ENCODE measurements at places on chromosomes 5 and 9.
A peak's percentile ranks its signal among the peaks of the same experiment; 100 is the strongest.

- ATAC-seq, result no peak
Observed at GRCh38 chr9:134504106-134504385, 137.6 kb upstream of the COL5A1 start.

DNA sequence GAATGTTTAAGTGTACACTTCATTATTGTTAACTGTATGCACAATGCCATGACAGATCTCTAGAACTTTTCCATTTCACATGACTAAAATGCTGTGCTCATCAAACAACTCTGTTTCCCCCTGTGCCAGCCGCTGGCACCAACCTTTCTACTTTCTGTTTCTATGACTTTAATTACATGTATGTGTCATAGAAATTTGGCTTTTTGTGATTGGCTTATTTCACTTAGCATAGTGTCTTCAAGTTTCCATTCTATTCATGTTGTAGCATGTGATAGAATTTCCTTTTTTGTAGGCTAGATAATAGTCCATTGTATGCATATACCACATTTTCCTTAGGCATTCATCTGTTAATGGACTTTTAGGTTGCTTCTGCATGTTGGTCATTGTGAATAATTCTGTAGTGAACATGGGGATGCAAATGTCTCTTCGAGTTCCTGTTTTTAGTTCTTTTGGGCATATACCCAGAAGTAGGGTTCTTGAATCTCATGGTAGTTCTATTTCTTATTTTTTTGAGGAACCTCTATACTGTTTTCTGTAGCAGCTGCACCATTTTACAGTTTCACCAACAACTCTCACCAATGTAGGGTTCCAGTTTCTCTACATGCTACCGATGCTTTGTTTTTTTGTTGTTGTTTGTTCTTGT is 184.4 kb upstream of the DMRT1 start:
- peak; percentile 73 for ATAC-seq

DNA sequence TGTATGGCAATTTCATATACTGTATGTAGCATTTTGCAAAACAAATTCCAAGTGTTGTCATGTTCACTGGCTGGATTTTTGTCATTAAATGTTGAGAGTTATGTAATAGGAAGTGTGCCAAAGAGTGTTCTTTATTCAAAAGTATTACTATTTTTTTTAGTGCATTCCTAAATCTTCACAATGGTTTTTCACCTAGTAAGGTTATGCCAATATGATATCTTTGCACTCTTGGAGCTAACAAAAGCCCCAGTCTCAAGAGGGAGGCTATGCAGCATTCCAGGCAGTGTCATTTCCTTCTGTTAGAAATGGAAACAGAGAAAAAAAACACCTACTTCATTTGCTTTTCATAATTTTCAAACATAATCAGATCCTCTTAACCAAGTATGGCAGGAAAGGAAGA is 5.1 kb upstream of the SSBP2 start:
- no peak for ATAC-seq

DNA sequence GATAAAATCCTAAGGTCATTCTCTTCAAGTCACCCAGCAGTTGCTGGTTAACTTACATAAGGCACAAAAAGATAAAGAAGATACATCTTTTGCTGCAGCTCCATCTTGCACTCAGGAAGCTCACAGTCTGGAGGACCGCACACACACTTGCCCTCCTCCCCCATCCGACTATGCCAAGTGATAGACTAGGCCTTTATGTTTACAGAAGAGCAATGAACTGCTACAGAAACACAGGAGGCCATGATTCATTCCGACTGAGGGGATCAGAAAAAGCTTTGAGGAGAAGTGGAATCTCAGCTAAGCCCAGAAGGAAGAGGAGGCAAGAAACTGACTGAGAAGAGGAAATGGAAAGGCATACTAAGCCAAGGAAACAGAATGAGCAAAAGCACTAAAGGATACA is 17.4 kb downstream of the NRG2 start:
- ATAC-seq, result no peak

DNA sequence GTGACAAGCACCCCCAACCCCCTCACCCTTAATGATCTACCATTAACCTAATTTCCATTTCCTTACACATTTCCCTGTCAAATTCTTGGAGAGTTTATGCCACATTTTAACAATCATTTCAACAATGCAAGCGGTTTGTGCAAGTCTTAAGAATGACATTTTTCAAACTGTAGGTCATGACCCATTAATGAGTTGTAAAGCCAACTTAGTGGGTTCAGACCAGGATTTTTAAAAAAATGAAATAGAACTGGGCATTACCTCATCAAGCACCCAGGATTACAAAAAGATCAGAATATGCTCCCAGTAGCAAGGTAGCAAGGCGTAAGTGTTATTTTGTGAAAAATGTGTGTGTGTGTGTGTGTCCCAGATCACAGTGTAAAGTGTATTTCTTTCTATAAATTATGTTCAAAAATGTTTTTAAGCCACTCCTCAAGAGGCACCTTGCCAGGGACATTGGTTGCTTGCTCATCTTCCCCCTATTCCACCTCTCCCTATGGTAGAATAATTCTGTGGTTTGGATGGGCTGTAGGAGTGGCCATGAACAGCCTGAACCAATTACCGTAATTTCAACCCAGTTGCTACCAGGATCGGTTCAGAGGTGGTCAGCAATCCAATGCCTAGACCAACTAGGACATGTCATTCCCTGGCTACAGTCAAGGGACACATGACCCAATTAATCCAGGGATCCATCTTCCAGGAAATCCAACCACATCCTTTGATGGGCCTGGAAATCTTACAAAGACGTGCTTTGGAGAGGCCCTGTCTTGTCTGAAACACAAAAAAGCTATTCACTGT is 14.4 kb upstream of the TGFBR1 start:
- ATAC-seq, result no peak

GRCh38 chr9:120711841-120712538 is 2.3 kb downstream of the MEGF9 start:
- no peak for ATAC-seq

GRCh38 chr5:52684051-52684450 is 103.7 kb upstream of the ITGA1 start:
- no peak for ATAC-seq

GRCh38 chr9:87069690-87070089 is 122.4 kb upstream of the GAS1 start:
- no peak for ATAC-seq

GRCh38 chr9:123376218-123377071 is 20.4 kb downstream of the CRB2 start:
- no peak for ATAC-seq

- ATAC-seq, result no peak
Observed at GRCh38 chr5:17220469-17220868, 3.0 kb downstream of the BASP1 start.

- no peak for ATAC-seq
Observed at GRCh38 chr9:106755736-106756135, 107.2 kb upstream of the ZNF462 start.

- no peak for ATAC-seq
Observed at GRCh38 chr9:121226175-121226574, 24.5 kb upstream of the RAB14 start.

GRCh38 chr9:34500623-34501267 is 22.0 kb downstream of the ENHO start:
- peak; percentile 95 for ATAC-seq

DNA sequence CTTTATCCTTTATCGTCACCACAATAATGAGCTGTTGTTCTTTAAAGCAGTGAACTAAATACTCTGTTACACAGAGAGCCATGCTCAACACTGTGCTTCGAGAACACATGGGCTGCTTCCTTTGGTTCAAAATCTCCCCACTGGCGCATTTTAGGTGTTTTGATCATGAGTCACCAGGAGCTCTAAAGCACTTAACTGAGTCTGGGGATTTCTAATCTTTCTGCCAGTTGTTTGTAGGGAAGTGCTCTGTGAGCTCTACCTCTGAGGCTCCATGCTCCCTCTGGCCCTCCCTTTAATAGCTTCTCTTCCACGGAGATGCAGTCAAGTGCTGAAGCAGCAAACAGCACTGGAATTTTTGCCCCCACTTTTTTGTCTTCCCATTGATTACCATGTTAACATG is 17.0 kb downstream of the ERAP2 start:
- peak; percentile 55 for ATAC-seq

- no peak for ATAC-seq
Observed at GRCh38 chr5:137248527-137248926, 250.6 kb downstream of the SPOCK1 start.

DNA sequence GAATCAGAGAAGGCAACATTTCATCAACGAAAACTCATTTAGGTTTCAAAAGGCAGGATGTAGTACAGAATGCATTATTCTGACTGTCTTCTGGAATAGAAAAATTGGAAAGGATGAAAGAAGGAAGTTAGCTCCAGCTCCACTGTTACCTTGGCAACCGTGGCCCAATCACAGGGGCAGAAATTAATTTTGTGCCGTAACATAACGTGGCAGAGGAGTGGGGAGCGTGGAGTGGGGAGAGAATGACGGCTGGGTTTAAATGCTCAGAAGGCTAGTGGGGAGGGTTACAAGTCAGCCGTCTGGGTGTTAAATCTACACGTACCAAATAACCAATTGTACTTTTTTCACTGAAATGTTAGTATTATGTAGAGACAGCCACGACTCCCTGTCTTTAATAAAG is 32.3 kb upstream of the EQTN start:
- ATAC-seq, result no peak

DNA sequence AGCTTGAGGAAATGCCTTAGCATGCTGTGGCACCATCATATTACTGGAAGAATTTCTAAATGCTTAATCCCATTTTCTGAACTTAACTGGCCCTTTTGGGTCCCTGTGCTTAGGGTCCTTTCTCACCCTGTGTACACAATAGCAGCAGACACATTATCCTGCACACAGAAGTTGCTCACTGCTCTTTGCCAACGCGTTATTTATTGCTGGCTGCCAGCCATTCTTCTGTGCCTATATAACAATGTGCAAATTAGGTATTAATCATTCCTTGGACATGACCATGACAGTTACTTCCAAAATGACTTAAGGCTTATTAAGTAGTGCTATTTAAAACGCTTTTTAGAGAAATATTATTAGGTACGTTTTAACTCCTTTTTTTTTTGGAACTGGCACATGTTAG is 134.7 kb downstream of the FBN2 start:
- no peak for ATAC-seq

GRCh38 chr9:89420397-89421178 is 77.3 kb downstream of the SEMA4D start:
- ATAC-seq, result no peak

- ATAC-seq, result no peak
Observed at GRCh38 chr5:164748861-164749260, 1243.4 kb downstream of the MAT2B start.

DNA sequence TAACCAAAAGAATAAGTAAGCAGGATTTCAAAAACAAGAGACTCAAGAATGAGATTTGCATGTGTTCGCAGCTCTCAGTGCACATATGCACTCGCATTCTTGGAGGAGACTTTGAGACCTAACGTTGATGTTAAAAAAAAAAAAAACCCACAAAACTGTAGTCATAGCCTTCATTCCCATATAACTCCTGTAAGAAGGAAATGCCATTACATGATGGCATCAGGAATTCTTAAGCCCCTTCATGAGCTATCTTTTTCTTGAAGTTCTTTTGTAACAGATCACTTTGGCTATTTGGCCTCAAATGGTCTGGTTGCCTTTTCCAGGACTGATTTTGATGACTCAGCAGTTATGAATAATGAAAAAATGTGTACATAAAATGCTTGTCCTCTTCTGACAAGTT is 113.8 kb downstream of the ALDH1A1 start:
- ATAC-seq, result no peak

DNA sequence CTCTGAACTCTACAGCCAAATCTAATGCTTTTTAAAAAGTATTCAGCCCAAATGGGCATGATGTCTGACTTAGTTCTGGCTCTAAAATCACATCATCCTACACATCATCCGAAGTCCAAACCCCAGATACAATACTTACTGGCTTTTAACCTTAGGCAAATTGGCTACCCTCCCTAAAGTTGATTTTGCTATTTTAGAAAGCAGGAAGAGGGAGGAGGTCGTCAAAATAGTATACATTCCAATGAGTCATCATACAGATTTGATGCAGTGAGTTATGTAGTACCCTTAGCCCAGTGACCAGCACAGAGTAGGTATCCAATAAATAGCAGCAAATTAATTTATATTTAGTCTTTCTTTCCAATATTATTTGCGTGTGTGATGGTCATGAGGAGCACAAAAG is 582.0 kb upstream of the TUSC1 start:
- ATAC-seq, result no peak

- peak; percentile 3 for ATAC-seq
Observed at GRCh38 chr5:14143546-14143840, 351 bp downstream of the TRIO start.

DNA sequence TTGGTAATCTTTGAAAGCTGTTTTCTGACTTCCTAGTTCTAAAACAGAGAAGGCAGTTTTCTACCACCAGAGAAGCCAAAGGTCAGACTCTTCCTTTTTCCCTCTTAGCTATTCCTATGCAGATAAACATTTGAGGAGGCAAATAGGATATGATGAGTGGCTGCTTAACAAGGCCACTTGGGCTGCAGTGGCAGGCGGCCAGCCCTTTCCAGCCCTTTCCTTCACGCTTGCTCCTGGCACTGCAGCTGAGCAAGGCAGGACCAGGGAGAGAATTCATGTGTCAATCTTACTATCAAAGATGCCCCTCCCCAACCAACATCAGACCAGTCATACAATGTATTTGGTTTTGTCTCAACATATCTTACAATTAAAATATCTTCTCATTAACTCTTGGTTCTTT is 36.8 kb upstream of the RNF38 start:
- ATAC-seq, result no peak

DNA sequence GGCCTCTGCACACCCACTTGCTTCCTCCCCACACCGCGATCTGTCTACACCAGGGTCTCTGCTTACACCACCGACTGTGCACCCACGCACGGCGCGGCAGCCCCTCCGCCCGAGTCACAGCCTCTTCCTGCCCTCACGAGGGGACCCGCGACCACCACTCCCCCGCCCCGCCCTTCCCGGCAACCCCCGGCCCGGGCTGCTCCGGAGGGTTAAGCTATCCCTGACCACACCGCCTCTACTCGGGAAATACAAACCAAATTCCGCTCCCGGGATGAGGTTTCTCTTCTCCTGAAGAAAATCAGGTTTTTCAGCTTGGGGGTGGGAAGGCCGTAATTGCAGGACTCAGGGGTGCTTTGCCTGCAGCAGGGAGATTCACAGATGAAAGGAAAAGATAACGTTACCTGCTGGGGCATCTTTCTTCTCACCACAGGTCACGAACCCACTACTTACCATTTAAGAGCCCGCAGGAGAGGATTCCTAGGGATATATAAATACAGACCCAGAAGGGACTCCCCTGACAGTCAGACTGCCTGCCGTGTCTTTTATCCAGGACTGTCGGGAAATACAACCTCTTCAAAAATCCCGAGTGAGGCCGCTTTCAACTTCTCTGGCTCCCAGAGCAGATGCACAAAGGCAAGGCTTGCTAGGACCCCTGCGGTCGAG is 63.5 kb downstream of the ROR2 start:
- ATAC-seq, result no peak

DNA sequence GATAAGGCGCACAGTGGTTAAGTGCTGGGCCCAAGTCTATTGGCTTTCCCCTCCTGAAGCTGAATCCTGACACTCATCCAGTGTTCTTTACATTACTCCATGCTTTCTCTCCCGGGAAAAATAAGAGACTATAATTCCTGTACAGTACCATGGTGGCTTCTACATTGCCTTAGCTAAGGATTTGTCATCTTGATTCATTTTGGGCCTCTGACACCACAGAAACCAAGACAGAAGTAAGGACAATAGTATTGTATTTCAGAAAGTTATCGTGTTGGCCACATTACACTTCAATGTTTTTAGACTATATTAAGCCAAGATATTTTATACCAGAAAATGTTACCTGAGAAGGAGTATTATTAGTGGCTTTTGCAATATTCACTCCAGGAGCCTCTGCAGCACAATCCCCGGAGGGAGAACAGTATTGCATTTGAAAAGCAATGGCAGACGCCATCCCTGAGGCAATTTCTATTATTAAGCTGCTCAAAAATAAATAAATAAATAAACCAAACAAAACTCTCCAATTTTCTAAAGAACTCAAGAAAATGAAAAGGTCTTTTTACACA is 267.9 kb downstream of the ENC1 start:
- ATAC-seq, result no peak

All from activated CD4-positive, CD25-positive, alpha-beta regulatory T cell treated with anti-CD3 and anti-CD28 coated beads, Interleukin-2, amount 50 U/mL, for 24 hours (primary cell).